ENCODE measurements at places on chromosomes 2 and 18.

DNA sequence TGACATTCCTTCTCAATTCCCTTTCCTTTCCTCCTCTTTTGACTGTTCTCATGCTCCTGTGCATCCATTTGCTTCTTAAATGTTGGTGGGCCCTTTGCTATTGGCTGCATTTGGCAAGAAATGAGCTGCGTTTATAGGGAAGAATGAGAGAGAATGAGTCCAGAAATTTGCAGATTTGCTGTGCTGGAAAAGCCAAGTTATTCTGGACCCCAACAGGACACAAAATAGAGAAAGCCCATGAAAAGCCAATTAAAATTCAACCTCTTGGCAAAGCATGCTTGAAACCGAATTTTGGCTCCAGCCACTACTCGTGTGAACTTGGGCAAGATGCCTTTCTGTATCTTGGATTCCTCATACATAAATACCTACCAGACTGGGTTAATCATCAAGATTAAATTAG lies 1.3 kb upstream of the SCLY start:
- no peak for DNase-seq

DNA sequence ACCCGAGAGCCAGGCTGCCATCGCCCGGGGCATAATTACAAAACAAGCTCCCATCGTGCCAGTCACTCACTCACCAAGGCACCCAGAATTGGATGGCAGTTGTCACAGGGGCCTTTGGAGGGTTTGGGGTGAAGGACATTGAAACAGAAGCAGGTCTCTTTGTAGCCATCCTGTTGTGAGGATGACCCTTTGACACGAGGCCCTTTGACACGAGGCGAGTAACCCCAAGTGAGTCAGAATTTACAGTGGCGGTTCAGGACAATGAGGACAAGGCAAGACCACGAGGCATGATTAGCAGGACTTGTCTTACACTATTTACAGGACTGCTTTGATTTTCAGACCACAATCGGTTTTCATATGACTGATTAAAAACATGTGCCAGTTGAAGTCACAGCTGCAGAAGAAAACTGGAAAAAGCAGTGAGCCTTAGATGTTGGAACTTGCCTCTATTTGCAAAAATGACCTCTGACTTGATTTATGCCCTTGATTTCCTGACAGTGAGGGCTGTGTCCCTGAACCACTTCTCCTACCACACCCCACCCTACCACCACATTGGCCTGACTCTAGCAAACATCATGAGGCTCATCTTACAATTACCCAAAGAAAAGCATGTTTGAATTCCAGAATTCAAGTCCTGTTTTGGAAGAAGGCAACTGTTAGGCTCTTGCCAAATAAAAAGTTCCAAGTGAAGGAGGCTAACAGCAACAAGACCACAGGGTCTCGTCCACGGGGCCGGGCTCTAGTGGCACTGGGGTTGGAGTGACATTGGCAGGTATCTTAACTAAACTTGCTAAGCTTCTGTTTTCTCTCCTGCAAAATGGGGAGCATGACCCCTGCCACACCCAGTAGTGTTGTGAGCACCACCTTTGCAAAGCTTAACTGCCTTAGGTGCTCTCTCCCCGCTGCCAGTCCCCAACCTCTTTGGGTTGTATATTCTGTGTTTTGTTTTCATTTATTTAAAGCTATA lies 64.4 kb upstream of the FOSL2 start:
- DNase-seq, result no peak

- no peak for DNase-seq
These were observed 42.0 kb downstream of the SPC25 start for GRCh38 chr2:168848225-168848624.

DNA sequence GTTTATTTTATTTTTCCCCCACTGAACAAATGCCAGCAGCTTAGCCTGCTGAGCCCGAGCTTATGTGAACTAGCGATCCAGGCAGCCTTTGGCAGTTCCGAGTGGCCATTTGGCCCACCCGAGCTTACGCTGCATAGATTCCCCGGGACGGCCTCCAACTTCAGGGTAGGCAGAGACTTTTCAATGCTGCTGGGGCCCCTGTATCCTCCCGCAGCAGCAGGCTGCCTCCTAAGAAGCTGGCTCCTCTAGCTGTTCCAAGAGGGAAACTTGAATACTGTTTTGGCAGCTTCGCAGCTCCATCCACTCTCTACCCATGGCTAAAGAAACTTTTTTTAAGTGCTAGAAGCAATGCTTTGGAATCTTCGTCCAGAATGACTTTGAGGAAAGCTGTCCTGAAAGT lies 295.2 kb downstream of the SS18 start:
- DNase-seq, result no peak

GRCh38 chr18:43830947-43831346 lies 553.7 kb upstream of the SYT4 start:
- no peak for DNase-seq

GRCh38 chr2:190533968-190534309 lies 583 bp downstream of the NEMP2 start:
- peak; percentile 36 for DNase-seq

DNA sequence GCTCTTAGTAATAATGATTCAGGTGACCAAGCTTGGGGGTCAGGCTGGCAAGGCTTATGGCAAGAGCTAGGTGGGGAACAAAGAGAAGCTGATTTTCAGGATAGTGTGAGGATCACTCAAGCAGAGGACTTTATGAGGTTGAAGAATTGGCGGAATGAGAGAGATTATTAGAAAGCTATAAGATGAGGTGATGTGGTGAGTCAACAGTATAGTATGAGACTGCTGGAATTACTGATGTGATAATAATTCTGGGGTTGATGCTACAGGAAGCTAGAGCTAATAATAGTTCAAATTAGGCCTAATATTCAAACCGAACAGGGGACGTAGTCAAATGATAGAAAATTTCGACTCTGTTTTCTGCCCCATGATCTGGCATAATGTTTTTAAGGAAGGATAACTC lies 2115.3 kb upstream of the PIK3C3 start:
- no peak for DNase-seq

- no peak for DNase-seq
These were observed 60.1 kb upstream of the TNFRSF11A start for GRCh38 chr18:62264984-62265383.

- no peak for DNase-seq
These were observed 218.4 kb downstream of the GBX2 start for GRCh38 chr2:235949567-235950472.

DNA sequence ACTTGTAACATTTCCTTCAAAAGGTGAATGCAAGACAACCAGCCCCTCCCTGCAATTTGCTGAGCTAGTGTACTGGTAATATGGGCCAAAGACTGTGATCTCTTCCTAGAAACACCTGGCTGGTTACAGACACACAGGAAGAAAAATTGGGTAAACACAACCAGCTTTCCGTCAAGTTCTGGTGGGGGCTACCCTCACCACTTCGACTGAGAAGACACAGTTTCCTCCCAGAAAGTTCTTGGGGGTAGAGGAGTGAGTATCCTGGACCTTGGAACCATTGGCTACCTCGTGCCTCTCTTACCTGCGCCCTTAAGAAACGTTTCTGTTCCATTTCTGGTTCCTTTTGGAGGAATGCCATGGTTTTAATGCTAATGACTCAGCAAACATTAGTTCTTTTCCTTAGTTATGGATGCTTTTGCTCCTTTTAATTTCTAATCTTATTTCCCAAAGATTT lies 120.9 kb upstream of the DLX2 start:
- no peak for DNase-seq
